ENCODE measurements at places on chromosomes 6 and 20.
A peak's percentile ranks its signal among the peaks of the same experiment; 100 is the strongest.

- no peak overlapping the region for H3K27ac ChIP-seq
- H3K4me3 ChIP-seq, result no peak overlapping the region
- DNase-seq, result no peak
- H3K36me3 ChIP-seq, result peaks cover 4% of the 10 kb centered on the region
- H3K4me1 ChIP-seq, result peaks cover 33% of the 10 kb centered on the region
Observed at GRCh38 chr6:157385482-157385881, 4.5 kb downstream of the ZDHHC14 start.

- H3K27ac ChIP-seq, result peak overlapping the region; percentile 80
- H3K27me3 ChIP-seq, result no peaks in the 10 kb centered on the region
- H3K4me1 ChIP-seq, result peaks cover 66% of the 10 kb centered on the region
- DNase-seq, result no peak
Observed at GRCh38 chr6:44255105-44255808, 2.1 kb downstream of the SLC35B2 start.

DNA sequence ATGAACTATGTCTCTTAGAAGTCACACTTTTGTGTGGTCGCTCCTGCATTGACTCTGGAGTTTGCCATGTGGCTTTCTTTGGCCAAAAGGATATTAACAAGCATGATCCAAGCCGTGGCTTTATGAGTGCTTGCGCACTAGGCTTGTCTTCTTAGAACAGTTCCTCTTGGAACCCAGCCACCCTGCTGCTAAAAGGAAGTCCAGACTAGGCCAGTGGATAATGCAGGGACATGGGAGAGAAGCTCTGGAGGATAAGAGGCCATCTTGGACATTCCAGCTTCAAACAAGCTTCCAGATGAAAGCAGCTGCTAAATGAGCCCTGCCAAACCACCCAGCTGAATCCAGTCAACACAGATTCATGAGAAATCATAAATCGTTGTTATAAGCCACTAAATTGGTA lies 346.4 kb downstream of the CDC5L start:
- no peak overlapping the region for H3K4me3 ChIP-seq
- no peaks in the 10 kb centered on the region for H3K36me3 ChIP-seq
- no peak for DNase-seq
- H3K27me3 ChIP-seq, result no peaks in the 10 kb centered on the region

GRCh38 chr20:31670371-31671228 lies 32.9 kb downstream of the COX4I2 start:
- peaks cover 71% of the 10 kb centered on the region for H3K4me1 ChIP-seq
- H3K27ac ChIP-seq, result peak overlapping the region; percentile 92
- no peak overlapping the region for H3K4me3 ChIP-seq
- H3K27me3 ChIP-seq, result no peaks in the 10 kb centered on the region
- H3K36me3 ChIP-seq, result peaks cover 14% of the 10 kb centered on the region
- no peak for DNase-seq

- no peak overlapping the region for H3K27ac ChIP-seq
- no peak overlapping the region for H3K4me3 ChIP-seq
- DNase-seq, result no peak
- H3K27me3 ChIP-seq, result no peaks in the 10 kb centered on the region
- peaks cover 32% of the 10 kb centered on the region for H3K4me1 ChIP-seq
Observed at GRCh38 chr6:158316022-158316421, 3.8 kb downstream of the TULP4 start.

DNA sequence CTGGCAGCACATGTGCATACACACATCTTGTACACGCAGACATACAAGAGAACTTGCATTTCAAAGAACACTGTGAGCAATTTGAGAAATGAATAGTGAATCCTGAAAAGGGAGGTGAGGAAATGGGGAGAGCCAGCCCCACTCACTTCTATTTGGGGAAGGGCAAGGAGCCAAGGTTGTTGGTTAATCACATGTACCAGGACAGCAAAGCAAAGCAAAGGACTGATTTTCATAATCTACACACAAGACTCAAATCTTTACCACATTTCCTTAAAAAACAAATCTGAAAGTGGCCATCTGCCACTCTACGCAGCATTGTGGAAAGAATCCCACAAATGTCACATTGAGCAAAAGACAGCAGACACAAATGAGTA lies 35.0 kb upstream of the KIF16B start:
- H3K27ac ChIP-seq, result no peak overlapping the region
- no peak for DNase-seq
- peaks cover 2% of the 10 kb centered on the region for H3K36me3 ChIP-seq
- no peaks in the 10 kb centered on the region for H3K4me1 ChIP-seq

DNA sequence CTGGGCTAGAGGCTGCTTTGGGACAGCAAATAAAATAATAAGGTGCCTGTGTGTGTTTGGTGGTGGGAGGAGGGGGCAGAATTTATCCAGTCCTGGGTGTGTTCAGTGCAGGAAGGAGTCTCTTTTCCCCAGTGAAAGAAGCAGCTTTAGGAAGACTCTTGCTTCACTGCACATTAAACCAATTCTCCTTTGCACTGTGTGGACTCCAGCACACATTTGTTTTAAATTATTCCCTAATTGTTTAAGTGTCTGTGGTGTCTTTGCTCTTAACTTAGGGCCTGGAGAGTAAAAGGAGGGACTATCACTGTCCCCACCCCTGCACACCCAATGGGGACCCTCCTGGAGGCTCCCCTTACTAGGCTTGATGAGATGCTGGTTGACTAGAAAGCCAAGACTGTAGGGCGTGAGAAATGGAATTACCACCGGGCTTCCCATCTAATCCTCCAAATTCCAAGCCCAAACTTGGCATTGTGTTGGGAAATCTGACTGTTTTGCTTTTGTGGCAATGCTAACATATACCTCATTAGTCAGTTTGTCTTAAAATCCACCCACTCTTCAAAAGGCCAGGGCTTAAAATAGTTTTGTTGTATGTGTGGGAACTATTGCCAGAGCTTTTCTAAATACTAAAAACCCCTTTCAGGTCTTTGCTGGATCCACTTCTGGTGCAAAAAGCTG lies 13.5 kb upstream of the DAAM2 start:
- H3K4me3 ChIP-seq, result no peak overlapping the region
- peaks cover under 1% of the 10 kb centered on the region for H3K36me3 ChIP-seq
- no peaks in the 10 kb centered on the region for H3K4me1 ChIP-seq
- H3K27ac ChIP-seq, result no peak overlapping the region
- DNase-seq, result no peak

- no peak overlapping the region for H3K27ac ChIP-seq
- no peak overlapping the region for H3K4me3 ChIP-seq
- peaks cover 1% of the 10 kb centered on the region for H3K36me3 ChIP-seq
- peaks cover 6% of the 10 kb centered on the region for H3K4me1 ChIP-seq
- H3K27me3 ChIP-seq, result no peaks in the 10 kb centered on the region
- DNase-seq, result no peak
Observed at GRCh38 chr6:166515072-166515810, 71.2 kb downstream of the RAMACL start.

- DNase-seq, result no peak
- no peak overlapping the region for H3K27ac ChIP-seq
- no peaks in the 10 kb centered on the region for H3K27me3 ChIP-seq
- H3K4me3 ChIP-seq, result no peak overlapping the region
- H3K36me3 ChIP-seq, result no peaks in the 10 kb centered on the region
Observed at GRCh38 chr20:8930726-8931125, 138.2 kb upstream of the PLCB4 start.

GRCh38 chr6:23305325-23305943 lies 736.1 kb downstream of the HDGFL1 start:
- H3K4me1 ChIP-seq, result no peaks in the 10 kb centered on the region
- H3K27me3 ChIP-seq, result no peaks in the 10 kb centered on the region
- no peak for DNase-seq

DNA sequence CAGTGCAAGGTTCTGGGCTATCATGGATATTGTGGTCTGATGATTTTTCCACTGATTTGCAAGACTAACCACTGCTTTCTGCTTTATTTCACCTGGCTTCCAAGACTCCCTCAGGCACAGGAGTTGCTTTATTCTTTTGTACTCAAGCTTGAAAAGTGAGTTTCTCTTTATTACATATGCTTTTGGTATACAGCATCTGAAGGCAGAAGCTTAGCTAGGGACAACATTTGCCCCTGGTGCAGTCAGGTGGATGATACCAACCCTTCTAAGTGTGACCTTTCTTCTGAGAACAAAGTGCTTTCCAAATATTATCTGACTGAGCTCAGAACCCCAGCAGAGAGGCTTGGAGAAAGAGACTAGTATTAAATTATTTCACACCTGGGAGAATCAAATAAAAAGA lies 94.0 kb upstream of the PHACTR1 start:
- no peaks in the 10 kb centered on the region for H3K27me3 ChIP-seq
- no peaks in the 10 kb centered on the region for H3K36me3 ChIP-seq
- H3K4me3 ChIP-seq, result no peak overlapping the region
- no peaks in the 10 kb centered on the region for H3K4me1 ChIP-seq
- H3K27ac ChIP-seq, result no peak overlapping the region

DNA sequence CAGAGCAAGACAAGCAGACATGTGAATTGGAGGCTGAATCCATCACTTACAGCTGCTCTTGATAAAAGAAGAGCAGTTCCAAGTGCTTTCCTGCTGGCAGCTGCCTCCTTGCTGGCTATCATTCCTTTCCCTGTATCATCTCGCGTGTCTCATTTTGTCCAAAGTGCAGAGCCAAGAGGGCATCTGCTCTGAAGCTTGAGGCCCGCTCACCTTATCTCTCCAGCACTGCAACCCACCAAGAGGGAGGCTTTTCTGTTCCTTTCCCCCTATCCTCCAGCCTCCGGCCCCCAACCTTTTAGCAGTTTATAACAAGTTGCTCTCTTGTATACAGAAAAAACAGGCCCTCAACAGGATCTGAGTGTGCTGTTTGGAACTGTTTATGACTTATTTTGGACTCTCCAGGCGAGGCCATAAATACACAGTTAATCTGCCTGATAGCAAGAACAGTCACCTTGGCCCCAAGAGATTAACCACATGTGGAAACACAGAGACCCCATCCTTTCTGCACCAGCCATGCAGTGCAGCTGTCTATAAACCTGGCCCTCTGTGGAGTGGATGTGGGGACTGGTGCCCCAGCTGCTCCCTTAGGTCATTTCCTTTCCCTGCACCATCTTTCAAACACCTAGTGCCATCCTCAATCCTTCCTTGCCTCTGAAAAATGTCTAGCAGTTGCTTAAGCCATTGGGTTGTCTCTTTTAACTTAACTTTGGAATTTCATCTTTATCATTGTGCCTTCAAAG lies 172.5 kb upstream of the FERMT1 start:
- no peak overlapping the region for H3K4me3 ChIP-seq
- no peaks in the 10 kb centered on the region for H3K27me3 ChIP-seq
- H3K36me3 ChIP-seq, result no peaks in the 10 kb centered on the region
- no peak for DNase-seq
- no peak overlapping the region for H3K27ac ChIP-seq

- peaks cover 35% of the 10 kb centered on the region for H3K36me3 ChIP-seq
- no peaks in the 10 kb centered on the region for H3K4me1 ChIP-seq
- H3K27ac ChIP-seq, result no peak overlapping the region
- no peak overlapping the region for H3K4me3 ChIP-seq
Observed at GRCh38 chr20:35111141-35111888, 18.7 kb upstream of the TRPC4AP start.

- no peak for DNase-seq
- H3K36me3 ChIP-seq, result no peaks in the 10 kb centered on the region
- no peak overlapping the region for H3K27ac ChIP-seq
- no peaks in the 10 kb centered on the region for H3K27me3 ChIP-seq
- H3K4me3 ChIP-seq, result no peak overlapping the region
- H3K4me1 ChIP-seq, result peaks cover 4% of the 10 kb centered on the region
Observed at GRCh38 chr20:29086938-29087337, 2170.5 kb upstream of the DEFB115 start.

DNA sequence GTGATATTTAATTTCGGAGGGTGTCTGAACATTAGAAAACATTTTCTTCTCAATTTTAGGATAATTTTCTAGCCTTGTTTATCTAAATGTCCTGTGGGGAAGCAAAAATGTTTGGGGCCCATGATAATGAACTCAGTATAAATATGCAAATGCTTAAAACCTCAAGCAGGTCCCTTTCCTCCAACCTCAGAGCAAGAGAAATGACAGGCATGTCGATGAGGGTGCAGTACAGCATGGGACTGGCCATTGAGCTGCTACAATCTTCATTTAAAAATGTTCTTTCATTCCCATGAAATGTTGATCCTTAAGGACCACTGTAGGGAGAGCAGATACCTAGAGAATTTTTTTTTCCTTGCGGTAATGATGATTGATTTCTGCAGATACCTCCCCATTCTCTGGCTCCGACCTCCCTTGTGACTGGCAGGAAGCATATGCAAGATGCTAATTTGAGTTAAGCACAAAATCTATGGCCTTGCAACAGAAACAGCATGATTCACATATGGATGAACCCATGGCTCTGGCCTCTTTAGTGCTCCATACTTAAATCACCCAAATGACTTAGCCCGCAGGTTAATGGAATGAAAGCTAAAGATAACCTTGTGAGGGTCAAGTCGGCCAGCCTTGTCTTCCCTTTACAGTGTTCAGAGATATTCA lies 243.3 kb downstream of the SOX4 start:
- no peaks in the 10 kb centered on the region for H3K27me3 ChIP-seq
- peaks cover 2% of the 10 kb centered on the region for H3K36me3 ChIP-seq
- no peak overlapping the region for H3K4me3 ChIP-seq
- no peak for DNase-seq
- H3K4me1 ChIP-seq, result no peaks in the 10 kb centered on the region

DNA sequence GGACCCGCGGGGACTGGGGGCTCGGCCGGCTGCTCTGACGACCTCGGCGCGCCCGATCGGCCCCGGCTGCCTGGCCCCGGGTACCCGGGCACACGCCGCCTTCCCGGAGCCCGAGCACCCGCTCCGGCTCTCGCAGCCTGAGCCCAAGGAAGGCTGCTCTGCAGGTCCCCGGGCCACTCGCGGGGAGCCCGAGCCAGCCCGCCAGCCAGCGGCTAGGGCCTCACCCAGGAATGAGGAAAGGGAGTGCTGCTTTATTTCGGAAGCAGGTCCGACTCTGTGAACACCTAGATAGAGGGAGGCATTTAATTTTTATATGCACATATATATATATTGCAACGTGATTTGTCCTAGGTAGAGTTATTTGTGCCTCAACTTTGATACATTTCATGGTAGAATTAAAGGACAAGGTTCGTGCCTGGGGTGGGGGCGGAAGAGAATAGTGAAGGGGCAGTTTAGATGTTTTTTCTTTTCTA lies 15.5 kb downstream of the FOXA2 start:
- no peaks in the 10 kb centered on the region for H3K4me1 ChIP-seq
- DNase-seq, result no peak
- peaks cover 54% of the 10 kb centered on the region for H3K27me3 ChIP-seq
- no peaks in the 10 kb centered on the region for H3K36me3 ChIP-seq
- no peak overlapping the region for H3K27ac ChIP-seq
- H3K4me3 ChIP-seq, result no peak overlapping the region

GRCh38 chr6:22928775-22929174 lies 359.4 kb downstream of the HDGFL1 start:
- no peaks in the 10 kb centered on the region for H3K4me1 ChIP-seq
- DNase-seq, result no peak
- H3K4me3 ChIP-seq, result no peak overlapping the region
- no peaks in the 10 kb centered on the region for H3K27me3 ChIP-seq
- H3K27ac ChIP-seq, result no peak overlapping the region
- H3K36me3 ChIP-seq, result no peaks in the 10 kb centered on the region

GRCh38 chr6:4344317-4344899 lies 209.0 kb upstream of the ECI2 start:
- H3K36me3 ChIP-seq, result no peaks in the 10 kb centered on the region
- H3K27ac ChIP-seq, result no peak overlapping the region
- H3K4me1 ChIP-seq, result no peaks in the 10 kb centered on the region
- no peak for DNase-seq
- H3K27me3 ChIP-seq, result peaks cover 41% of the 10 kb centered on the region
